HTR-8/SVneo (cell line): ENCODE measurements at places on chromosomes 1 and 21.

- peak; percentile 91 for DNase-seq
Measured at GRCh38 chr1:18926315-18927081, 24.1 kb upstream of the ALDH4A1 start.

DNA sequence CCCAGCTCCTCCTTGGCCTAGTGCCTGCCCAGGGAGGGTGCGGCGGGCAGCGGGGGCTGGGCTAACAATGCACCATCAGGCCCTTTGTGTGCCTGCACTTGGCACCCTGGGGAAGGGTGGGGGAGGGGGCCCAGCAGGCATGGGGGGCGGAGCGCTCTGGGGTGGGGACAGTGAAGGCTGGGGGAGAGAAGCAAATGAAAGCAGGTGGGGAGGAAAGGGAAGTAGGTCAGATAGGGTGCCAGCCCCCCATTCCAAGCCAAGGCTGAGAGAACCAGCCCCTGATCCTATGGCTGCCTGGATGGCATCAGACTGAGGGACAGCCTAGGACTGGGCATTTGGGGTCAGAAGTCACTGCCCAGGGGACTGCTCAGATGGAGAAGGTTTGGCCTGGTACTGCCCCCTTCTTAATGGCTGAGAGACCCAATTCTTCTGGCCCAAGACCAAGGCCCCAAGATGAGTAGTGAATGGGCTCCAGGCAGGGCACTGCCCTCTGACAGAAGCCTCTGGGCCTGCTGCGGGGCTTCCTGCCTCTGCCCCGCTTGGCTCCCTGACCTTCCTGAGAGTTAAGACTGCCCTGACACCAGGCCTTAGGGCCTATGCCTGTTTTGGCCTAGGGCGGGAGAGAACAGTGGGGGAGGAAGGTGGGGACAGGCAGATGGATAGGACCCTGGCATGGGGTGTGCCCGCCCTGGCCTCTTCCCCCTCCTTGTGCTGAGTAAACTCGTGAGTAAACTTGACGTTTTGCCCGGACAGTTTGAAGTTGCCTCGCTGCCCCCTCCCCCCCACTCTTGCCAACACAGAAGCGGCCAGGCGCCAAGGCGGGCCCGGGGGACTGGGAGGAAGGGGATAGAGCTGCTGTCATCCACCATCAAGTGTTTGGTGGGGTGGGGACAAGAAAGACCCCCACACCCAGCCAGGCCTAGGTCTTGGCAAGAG, 2.7 kb downstream of the ZBTB7B start:
- no peak for DNase-seq

DNA sequence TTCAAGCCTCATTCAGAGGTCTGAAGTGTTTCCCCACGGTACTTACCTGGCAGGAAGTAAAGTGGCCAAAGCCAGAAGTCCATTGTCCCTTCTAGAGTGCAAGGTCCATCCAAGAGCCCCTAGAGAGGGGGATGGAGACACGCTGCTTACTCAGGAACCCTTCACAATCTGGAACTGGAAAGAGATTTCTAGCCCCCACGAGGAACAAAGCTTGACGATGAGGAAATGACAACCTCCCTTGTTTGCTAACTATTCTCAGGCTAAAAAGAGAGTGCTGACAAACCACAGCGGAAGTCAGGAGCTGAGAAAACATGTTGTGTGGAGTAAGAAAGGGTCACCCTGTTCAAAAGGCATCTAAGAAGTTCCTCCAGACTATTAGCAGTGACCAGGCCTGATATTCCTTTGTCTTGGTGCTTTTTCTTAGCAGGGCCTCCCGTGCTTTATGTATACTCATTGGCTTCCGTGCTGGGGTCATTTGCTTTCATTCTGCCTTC, at the start of gene FCMR:
FCMR (minus strand) TSS at position 170 of the 494 bp plus-strand sequence; CDS start at position 83, 87 bp downstream.
- DNase-seq: no peak

DNA sequence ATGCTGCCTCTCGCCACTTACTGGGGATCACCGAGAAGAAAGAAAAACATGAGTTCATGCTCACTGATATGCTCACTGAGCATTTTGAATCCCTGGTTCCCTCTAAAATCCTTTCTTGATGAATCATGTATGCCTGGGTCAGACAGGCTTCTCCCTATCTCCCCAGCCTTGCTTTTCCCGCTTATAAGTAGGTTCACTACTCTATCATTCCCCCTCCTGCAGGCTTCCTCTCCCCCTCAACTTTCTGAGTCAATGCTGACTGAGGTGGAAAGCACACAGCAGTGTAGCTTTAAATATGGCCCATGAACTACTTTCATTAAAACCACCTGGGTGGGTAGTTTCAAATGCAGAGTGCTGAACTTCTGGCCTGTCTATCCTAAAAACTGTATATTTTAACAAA, 41.7 kb downstream of the FMO4 start:
- DNase-seq: no peak

- no peak for DNase-seq
Measured at GRCh38 chr1:113534875-113535274, 144.6 kb downstream of the MAGI3 start.

GRCh38 chr1:235229868-235230267, 68.8 kb upstream of the RBM34 start:
- DNase-seq: no peak

DNA sequence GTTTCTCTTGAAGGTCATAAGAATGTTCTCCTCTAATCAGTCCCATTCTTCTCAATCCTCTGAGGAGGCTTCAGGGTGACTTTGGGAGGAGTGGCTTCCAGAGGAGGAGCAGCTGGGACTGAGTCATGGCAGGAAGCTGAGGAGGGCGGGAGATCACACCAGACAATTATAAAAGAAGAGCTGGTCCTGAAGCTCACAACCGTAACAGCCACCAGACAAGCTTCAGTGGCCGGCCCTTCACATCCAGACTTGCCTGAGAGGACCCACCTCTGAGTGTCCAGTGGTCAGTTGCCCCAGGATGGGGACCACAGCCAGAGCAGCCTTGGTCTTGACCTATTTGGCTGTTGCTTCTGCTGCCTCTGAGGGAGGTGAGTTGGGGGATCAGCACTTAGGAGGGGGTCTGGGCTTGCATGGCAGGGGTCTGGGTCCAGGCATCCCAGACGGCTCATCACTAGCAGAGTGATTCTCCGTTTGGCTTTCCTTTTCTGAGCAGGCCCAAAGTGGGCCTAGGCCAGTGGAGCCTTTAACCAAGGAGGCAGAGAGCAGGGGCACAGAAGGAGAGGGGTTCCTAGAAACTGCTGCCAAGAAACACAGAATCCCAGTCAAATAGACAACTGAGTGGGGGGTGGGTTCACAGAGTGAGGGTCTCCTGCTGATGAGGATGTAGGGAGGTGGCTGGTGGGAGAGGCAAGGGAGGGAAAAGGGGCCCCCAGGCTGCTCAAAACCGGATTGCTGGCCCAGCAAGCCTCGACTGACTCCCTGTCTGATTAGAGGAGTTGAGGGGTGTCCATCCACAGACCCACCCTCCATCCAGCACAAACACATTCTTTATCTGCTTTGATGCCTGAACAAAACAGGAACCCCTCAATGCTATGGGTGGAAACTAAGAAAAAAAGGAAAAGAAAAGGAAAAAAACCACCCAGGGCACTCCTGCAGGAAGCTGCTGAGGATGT, at the start of gene ECM1:
ECM1 (plus strand) TSS at position 198 of the 953 bp plus-strand sequence; CDS start at position 299, 101 bp downstream.
- DNase-seq: peak; percentile 74

GRCh38 chr1:198830412-198830811, 191.6 kb downstream of the PTPRC start:
- DNase-seq: no peak

DNA sequence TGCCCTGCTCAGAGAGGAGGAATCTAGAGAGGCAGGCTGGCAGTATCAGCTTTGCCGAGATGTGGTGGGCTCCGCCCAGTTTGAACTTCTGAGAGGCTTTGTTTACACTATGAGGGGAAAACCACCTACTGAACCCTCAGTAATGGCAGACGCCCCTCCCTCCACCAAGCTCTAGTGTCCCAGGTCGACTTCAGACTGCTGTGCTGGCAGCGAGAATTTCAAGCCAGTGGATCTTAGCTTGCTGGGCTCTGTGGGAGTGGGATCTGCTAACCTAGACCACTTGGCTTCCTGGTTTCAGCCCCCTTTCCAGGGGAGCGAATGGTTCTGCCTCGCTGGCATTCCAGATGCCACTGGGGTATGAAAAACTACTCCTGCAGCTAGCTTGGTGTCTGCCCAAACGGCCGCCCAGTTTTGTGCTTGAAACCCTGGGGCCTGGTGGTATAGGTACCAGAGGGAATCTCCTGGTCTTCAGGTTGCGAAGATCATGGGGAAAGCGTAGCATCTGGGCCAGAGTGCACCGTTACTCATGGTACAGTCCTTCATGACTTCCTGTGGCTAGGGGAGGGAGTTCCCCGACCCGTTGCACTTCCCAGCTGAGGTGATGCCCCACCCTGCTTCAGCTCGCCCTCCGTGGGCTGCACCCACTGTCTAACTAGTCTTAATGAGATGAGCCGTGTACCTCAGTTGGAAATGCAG, 43.6 kb downstream of the C21orf91 start:
- no peak for DNase-seq

GRCh38 chr1:150543500-150544143, 5.6 kb upstream of the ADAMTSL4 start:
- DNase-seq: no peak

GRCh38 chr1:54624466-54625464, 1.4 kb upstream of the FAM151A start:
- DNase-seq: no peak

DNA sequence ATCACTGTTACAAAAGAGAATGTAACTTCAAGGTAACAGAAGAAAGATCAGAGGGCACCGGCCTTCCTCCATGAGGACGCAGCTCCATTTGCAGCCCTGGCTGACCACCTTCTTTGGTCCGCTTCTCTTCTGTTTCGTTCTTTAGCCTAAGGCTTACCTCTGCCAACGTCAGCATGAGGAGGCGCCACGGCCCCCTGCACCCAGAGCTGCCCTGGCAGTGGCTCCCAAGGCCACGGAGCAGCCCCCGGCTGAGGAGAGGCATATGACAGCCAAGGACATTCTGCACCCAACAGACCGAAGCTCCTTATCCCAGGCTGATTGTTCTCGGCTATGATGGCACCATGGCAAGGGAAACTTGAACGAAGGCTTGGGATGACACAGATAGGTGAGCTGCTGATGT, 250.3 kb downstream of the TOMM20 start:
- no peak for DNase-seq

- no peak for DNase-seq
Measured at GRCh38 chr1:210469441-210469840, 140.7 kb downstream of the HHAT start.

DNA sequence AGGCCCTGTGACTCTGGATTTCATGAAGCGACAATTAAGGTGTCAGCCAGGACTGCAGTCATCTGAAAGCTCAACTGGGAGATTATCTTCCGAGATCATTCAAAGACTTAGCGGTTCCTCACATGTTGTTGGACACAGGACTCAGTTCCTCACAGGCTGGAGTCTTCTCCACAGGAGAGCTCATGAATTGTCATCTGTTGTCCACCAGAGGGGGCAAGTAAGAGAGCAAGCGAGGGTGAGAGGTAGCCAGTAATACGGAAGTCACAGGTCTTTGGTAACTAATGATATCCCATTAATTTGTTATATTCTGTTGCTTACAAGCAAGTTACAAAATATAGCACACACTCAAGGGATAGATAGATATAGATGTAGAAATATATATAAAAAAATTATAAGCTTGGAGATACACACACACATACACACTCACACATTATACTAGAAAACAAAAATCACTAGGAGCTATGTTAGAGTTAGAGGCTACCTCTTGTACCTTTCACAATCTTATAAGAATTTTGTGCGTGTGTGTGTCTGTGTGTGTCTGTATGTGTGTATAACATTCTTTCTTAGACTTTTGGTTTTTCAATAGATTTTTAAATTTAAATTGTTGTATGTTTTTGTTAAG, 1695.3 kb downstream of the BRINP3 start:
- DNase-seq: peak; percentile 30

- no peak for DNase-seq
Measured at GRCh38 chr1:187626056-187626455, 797.3 kb downstream of the PLA2G4A start.

GRCh38 chr1:246418565-246419312, 88.3 kb downstream of the SMYD3 start:
- no peak for DNase-seq

- DNase-seq: no peak
Measured at GRCh38 chr21:27429710-27430341, 462.9 kb upstream of the ADAMTS5 start.

DNA sequence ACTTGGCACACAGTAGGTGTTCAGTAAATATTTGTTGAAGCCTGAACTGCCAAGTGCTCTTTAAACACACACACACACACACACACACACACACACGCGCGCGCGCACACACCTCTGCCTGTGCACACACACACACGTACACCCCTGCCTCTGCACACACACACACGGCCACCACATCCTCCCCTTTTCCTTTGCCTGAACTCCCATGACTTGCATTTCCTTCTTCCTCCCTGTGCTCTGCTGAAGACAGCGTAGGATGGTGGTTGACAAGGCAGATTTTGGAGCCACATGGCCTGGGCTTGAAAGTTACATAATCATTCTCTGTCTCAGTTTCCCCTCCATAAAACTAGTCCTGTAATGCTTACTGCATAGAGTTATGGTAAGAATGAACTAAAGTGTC, 712.3 kb downstream of the PTPRU start:
- no peak for DNase-seq

DNA sequence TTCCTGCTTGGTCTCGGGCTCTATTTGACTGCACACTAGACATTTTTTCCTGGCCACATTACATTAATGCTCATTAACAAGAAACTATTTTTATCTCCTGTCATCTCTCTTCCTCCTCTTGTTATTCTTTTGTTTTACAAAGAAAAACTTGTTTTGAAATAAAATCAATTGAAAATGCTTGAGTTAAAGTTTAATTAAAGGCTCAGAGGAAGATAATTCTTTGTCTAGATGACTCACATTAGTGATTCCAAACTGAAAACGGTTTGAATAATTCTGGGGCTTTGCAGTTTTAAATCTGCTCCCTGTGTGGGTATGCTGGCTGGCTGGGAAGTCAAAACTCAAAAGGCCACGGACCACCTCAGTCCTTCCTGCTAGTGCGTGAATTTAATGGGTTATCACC, 29.6 kb downstream of the RGS5 start:
- no peak for DNase-seq

DNA sequence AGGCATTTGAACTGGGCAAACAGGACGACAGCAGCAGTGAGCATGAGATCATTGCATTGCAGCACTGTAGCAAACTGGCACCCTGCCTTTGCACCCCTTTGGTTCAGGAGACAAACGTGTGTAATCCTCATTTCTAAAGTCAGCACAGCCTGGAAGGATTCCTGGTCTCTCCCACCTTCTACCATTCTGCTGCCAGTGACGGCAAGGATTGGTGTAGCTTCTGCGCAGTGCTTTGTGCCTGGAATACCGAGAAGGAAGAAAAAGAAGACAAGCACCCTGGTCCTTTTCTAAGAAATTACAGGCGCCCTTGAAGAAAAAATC, 805.3 kb downstream of the USP25 start:
- DNase-seq: no peak

- DNase-seq: no peak
Measured at GRCh38 chr1:40396420-40396819, 22.9 kb downstream of the SMAP2 start.
